ENCODE measurements at places on chromosomes 7 and 10.

DNA sequence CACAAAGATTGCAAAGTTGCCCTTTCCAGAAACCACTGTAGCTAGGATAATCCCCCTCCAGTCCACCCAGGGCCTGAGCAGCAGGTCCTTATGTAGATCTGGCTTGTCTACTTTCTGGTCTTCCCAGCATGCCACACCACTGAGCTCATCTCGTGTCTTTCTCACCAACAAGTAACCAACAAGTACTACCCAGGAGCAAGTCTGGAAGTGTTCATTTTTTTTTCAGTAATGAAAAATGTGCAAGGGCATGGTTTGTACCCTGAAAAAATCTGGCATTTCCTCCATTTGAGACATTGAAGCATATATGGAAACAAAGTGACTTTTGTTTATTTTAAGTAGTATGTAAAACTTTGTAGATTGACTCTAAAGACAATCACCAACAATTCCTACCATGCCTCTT, 120.8 kb downstream of the INHBA start:
- no peak for DNase-seq

GRCh38 chr10:44386546-44387052, 1.7 kb upstream of the CXCL12 start:
- peak; percentile 15 for DNase-seq

- peak; percentile 48 for DNase-seq
Observed at GRCh38 chr10:91162495-91163268, 57.8 kb upstream of the PCGF5 start.

GRCh38 chr10:3471472-3471871, 298.9 kb upstream of the PITRM1 start:
- DNase-seq, result no peak

DNA sequence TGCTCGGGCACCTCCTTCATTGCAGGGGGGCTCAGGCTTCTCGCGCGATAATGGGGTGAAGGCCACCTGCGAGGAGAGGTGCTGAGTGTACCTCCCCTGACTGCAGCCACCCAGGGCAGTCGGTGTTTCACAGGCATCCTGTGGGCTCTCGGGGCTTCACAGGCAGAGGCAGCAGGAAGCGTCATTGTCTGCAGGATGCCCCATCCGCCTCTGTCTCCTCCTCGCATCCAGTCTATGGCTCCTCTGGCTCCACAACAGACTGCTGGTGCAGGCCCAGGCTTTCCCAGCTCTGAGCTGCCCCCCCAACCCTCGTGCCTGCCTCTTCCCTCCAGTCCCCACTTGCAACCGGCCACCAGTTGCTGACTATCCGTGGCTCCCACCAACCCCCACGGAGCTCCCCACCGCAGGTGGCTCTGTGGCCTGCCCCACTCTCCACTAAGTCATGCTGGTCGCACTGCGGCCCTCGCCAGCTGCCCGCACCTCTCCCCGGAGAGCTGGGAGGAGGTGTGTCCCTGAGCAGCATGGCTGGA, 36.5 kb downstream of the CAMK2B start:
- DNase-seq, result no peak

DNA sequence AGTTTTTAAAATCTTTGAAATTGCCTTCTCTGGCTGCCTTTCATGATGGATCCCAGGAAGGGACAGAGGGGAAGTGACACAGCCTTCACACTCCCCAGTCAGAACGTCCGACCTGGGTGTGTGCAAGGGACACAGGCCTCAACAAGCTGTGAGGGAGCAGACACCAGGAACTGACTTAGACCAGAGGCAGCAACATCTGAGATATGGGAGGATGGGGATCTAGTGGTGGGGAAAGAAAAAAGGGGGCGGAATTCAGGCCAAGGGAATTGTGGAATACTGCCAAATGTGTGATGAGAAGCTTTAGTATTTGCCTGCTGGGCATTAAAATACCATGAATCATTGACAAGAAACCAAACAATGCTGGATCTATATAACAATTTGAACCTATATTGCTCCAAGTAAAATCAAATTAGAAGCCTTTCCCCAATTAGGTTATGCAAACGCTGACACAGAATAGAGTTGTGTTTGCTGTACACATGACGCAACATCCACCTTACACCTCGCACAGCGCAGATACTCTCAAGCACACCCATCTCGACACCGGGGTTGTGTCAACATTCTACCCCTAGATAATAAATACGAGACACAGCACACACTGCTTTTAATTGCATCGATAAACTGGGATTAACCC, 17.2 kb upstream of the MNX1 start:
- DNase-seq, result no peak
